ENCODE measurements at places on chromosomes 16 and 17.

- DNase-seq: no peak
These were observed 78.3 kb upstream of the TBX2 start for GRCh38 chr17:61321344-61321743.

DNA sequence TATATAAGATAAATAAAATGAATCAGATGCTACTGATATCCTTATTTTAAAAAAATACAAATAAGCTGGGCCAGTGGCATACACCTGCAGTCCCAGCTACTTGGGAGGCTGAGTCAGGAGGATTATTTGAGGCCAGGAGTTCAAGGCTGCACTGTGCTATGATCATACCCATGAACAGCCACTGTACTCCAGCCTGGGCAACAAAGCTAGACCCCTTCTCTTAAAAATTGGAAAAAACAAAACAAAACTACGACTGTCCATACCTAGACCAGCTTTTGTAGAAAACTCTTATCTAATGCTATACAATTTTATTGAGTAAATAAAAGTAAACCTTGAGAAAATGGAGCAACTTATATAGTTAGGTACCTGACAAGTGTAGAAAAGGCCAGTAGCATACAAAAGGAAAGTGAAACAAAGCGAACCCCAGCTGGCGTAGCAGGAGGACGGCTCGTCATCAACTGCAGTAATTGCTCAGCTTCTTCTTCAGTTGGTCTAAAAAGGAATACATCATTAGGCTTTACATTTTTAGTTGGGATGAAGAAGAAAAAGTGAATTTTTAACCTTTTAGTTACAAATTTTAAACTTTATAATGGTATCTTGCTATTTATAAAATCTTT, 23.6 kb downstream of the INTS2 start:
- peak; percentile 19 for DNase-seq

GRCh38 chr17:65514082-65514481, 47.4 kb downstream of the AXIN2 start:
- no peak for DNase-seq

- no peak for DNase-seq
These were observed 11.8 kb downstream of the GNAO1 start for GRCh38 chr16:56203052-56203451.

DNA sequence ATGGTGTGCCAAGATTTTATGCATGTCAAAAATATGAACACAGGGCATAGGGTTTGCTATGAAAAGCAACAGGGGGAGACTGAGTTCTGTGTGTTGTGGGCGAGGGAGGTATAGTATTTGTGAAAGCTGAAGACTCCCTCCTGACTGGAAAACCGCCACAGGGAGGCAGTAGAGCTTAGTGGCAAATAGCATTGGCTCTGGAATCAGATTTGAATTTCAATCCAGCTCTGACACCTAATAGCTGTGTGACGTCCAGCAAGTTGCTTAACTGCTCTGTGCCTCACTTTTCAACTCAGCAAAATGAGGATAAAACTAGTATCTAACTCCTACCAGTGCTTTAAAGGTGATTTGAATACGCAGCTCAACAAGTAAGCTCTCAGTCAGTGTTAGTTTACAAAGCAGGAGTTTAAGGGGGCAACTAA, 22.0 kb downstream of the KPNA2 start:
- peak; percentile 51 for DNase-seq

GRCh38 chr17:16932611-16933010, 39.3 kb downstream of the TNFRSF13B start:
- peak; percentile 7 for DNase-seq

DNA sequence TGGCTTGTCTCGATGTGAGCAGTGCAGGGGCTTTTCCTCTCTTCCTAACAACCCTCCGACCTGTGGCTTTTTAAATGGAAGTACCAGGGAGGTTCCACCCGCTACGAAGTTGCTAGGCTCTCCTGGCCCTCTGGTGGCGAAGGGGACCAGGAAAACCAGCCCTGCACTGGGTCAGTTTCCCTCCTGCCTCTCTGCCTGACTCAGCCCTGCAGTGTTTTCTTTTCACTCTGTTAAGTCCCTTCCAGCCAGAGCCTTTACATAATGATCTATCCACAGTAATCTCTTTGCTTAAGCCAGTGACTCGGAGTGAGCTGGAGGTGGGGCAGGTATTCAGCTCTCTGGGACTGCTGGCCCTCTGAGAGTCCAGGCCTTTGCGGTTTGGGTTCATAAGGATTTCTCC, 331.3 kb upstream of the EEF2KMT start:
- DNase-seq: no peak

Measured in naive thymus-derived CD8-positive, alpha-beta T cell (primary cell).